ENCODE measurements at places on chromosomes 11 and 22. TPM values are rescaled to one million over a fixed set of nuclear protein-coding genes. Genes with fewer than 3 reads are reported as not detected.

GRCh38 chr22:48906216-48906835 is 921.3 kb downstream of the BRD1 start:
- no peak for DNase-seq

- no peak for DNase-seq
Measured at GRCh38 chr11:128890543-128891368, at the start of gene KCNJ5. Gene KCNJ5 (plus strand): TSS chr11:128891356. CDS start chr11:128911274, 19,918 bp downstream.

VSIG10L2 gene
- not detected for total RNA-seq

DNA sequence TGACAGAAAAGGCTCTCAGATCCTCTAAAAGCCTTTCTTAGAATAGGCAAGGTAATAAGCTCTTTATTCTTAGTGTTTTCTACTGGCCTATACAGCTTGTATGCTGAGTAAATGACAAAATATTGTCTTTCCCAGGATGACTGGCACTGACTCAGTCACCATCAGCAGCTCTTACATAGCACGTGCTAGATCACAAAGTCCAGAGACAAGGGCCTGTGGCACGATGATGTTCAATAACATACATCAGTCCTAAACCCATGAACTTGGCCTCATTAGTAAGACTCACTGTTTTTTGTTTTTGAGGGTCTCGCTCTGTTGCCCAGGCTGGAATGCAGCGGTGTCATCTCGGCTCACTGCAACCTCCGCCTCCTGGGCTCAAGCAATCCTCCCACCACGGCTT is 42.7 kb downstream of the CELF1 start:
- DNase-seq: no peak

DNA sequence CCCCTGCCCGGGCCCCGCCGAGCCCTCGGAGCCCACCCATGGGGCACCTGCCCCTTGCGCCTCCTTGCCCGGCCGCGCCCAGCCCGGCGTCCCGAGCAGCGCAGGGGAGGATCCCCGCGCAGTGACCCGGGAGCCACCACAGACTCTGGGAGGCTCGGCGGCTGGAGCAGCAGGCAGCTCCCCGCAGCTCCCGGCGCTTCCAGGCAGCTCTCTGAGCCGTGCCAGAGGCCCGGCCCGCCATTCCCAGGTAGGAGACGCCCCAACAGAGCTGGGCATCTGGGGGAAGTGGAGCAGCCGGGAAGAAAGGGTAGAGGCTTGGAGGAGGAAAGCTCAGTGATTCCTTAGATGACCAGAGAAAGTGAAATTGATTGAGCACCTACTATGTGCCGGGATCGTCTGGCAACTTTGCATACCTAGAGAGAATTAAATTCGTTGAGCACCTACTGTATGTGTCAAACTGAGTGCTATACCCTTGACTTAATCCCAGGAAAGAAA is 670 bp downstream of the RASD2 start:
- no peak for DNase-seq

DRD2 gene
- total RNA-seq: not detected

OR52N4 gene
- 0.72 TPM for total RNA-seq

- no peak for DNase-seq
Measured at GRCh38 chr11:78000193-78000592, 5.7 kb upstream of the INTS4 start.

DNA sequence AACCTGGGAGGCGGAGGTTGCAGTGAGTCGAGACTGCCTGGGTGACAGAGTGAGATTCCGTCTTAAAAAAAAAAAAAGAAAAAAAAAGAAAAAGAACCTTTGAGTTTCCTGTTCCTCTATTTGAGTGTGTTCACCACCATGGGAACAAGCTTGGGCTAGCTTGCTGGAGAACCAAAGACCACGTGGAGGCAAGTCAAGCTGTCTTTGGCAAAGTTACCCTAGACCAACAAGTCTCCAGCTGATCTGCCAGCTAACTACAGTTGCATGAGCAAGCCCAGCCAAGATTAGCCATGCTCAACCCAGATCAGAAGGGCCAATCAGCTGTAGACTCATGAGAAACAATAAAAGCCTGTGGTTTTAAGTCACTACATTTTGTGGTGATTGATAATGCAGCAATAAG is 29.7 kb downstream of the SLN start:
- no peak for DNase-seq

GRCh38 chr11:117143871-117144476 is at the start of gene PAFAH1B2:
Gene PAFAH1B2 (plus strand): TSS chr11:117144287. CDS start chr11:117152448, 8,161 bp downstream.
- peak; percentile 93 for DNase-seq

- no peak for DNase-seq
Measured at GRCh38 chr11:58945663-58946062, 6.4 kb downstream of the GLYATL1 start.

SCO2 gene
- 2.8 TPM for total RNA-seq

GRCh38 chr11:61963282-61964057 is 4.0 kb downstream of the FTH1 start:
- no peak for DNase-seq

GRCh38 chr11:71433648-71434450 is 14.3 kb downstream of the DHCR7 start:
- DNase-seq: no peak

- DNase-seq: no peak
Measured at GRCh38 chr11:123682696-123683410, 28.4 kb upstream of the SCN3B start.

DNA sequence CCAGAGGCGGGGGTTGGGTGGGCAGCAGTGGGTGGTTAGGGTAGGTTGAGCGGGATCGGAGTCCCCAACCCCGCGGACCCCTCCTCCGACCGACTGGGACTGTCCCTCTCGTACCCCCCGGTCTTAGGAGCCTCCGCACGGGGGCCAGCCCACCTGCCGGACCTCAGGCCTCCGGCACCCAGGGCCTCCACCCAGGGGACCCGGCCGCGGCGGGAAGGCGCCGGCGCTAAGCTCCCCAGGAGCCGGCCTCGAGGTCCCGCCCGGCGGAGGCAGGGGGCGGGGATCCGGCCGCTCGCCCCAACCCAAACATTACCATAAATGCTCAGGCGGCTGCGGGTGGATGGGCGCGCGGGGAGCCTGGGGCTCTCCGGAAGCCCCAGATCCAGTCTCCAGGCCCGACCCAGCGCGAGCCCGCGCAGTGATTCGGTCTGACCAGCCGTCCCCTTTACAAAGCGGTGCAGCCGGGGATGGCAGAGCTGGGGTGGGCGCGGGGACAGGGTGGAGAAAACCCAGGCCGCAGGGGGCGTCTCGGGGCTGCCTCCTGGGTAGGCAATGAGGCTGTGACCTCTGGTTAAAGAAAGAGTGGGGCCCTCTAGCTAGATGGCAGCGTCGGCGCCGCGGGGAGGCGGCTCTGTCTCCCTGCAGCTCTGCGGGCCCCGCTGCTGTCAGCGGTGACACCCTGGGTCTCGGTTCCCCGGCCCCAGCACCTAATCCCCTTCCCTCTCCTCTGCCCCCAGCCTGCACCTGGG is 4.0 kb upstream of the MCAM start:
- no peak for DNase-seq

POTEH gene
- not detected for total RNA-seq

DNA sequence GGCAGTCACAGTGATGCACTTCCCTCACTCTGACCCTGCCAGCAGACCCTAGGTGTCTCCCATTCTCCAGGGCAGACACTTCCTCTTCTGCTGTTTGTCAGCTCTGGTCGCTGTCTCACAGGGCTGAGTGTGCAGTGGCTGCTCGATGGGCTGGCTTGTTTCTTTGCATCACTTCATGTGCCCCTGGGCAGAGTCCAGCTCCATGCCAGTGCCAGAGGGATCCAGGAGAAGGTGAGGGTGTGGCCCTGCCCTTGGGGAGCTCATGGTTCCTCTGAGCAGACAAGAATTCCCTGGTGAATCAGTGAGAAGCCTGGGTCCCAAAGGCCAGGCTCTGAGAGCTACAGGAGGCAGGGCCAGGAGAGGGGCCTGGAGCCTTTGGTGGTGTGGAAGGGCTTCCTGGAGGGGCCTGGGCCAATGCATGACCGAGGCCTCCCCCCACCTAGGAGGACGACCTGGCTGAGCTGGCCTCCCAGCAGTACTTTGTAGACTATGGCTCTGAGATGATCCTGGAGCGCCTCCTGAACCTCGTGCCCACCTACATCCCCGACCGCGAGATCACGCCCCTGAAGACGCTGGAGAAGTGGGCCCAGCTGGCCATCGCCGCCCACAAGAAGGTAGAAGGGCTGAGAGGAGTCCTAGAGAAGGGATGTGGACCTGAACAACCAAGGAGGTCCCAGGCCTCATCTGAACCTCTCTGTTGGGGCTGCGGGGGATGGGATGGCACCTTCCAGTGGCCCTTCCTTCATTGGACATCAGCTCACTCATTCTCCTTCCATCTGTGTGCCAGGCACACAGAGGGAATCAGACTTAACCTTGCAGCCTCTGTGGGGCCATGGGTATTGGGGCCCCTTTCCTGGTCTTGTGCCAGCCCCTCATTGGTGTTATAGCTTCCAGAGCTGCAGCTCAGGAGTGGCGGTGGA is 66.1 kb downstream of the MYO7A start:
- DNase-seq: no peak

GRCh38 chr22:32699001-32699582 is 102.4 kb upstream of the TIMP3 start:
- no peak for DNase-seq

RAC2 gene
- total RNA-seq: 23.2 TPM

DNA sequence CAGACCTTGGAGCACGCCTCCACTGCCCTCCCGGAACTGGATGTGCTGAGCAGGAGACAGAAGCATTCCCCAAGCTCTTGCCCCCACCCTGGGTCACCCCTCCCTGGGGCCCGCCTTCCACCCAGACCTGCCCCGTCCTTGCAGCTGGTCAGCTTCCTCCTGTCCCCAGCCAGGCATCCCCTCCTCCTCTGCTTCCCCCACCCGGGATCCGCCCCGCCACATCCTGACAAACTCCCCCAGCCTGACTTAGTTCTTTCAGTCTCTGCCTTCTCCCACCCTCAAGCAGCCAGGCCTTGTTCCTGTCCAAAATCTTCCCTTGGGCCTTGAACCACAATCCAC is 1.1 kb upstream of the PLXNB2 start:
- DNase-seq: no peak

DNA sequence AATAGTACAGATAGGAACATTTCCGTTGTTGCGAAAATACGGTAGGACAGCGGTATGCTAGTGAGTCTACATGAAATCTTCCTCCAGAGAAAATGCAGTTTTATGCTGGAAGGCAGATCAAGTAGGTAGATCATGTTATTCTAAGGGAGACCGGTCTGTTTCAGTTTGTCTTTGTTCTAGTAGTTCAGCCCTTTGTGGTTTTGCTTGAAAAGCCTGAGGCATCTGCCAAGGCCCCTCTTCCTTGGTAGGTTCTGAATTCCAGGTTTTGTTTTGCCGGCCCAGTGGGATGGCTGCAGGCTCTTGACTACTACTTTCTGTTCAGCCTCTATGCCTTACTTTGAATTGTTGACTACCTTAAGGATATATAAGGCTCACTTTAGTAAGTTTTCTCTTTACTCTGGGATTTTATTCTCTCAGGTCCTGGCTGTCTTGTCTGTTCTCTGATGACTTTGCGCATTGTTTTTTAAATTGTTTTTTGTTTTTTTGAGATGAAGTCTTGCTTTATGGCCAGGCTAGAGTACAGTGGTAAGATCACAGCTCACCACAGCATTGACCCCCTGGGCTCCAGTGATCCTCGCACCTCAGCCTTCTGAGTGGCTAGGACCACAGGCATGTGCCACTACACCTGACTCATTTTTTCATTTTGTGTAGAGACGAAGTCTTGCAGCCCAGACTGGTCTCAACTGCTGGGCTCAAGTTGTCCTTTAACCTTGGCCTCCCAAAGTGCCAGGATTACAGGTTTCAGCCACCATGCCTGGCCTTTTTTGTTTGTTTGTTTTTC is 53.7 kb downstream of the HIPK3 start:
- DNase-seq: no peak

DNA sequence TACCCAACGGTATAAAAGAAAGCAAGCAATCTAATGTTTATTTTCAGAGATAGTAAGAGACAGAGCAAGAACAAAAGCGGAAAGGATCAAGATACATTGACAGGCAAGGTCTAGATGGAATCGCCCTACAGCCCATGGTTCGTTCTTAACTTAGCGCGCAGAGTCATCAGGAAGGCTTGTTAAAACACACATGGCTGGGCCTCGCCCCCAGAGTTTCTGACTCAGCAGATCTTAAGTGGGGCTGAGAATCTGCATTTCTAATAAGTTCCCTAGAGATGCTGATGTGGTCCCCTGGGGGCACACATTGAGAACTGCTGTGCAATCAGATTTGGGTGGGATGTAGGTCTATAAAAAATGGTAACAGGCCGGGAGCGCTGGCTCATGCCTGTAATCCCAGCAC is 35.8 kb upstream of the CHRM4 start:
- no peak for DNase-seq

DNA sequence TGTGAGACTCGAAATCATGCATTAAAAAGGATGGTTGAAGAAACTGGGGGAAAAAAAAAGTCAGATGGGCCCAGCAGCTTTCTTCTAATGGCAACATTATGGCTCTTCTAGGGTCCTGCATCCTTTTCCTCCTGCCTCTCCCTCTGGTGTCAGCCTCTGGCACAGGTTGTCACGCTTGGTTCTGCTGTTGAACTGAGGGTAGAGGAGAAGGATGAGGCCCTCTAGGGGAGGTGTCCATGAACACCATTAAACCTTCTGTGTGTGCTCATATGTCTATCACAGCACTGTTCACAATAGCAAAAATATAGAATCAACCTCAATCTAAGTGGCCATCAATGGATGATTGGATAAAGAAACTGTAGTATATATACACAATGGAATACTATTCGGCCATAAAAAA is 36.0 kb downstream of the BUD13 start:
- DNase-seq: no peak

- DNase-seq: peak; percentile 46
Measured at GRCh38 chr11:17351510-17352176, at the start of gene NCR3LG1. Gene NCR3LG1 (plus strand): TSS chr11:17351800. CDS start chr11:17351970, 170 bp downstream.

- no peak for DNase-seq
Measured at GRCh38 chr11:73195191-73196007, 22.7 kb upstream of the P2RY2 start.

P2RX6 gene
- not detected for total RNA-seq

GRCh38 chr22:41001722-41002122 is 50.5 kb downstream of the RBX1 start:
- no peak for DNase-seq

- DNase-seq: no peak
Measured at GRCh38 chr22:17878186-17878694, 104.0 kb upstream of the BID start.

OR8B3 gene
- not detected for total RNA-seq

- no peak for DNase-seq
Measured at GRCh38 chr11:67699521-67699920, 25.1 kb upstream of the ALDH3B2 start.

- DNase-seq: no peak
Measured at GRCh38 chr11:22192289-22192641, 620 bp upstream of the ANO5 start.

GRCh38 chr11:45471266-45471665 is 185.1 kb upstream of the SYT13 start:
- DNase-seq: no peak

DNA sequence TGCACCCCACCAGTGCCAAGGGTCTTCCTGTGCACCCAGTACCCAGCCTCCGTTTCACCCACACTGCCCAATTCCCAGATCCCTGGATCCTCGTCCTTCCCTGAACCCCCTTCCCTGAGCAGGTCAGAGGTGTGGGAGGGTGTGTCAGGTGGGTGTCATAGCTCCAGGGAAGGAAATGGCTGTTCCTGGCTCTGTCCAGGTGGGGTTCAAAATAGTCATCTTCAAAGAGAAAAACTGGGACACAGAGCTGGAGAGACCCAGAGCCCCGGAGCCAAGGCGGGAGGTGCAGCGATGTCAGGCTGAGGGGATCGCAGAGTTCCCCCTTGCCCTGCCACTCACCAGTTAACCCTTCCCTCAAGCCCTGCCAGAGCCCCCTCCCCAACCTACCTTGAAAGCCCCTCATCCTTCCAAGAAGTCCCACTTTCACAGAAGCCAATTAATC is 698 bp downstream of the C1QTNF4 start:
- DNase-seq: no peak

Measured in omental fat pad (tissue), 4 donors.